ENCODE measurements at places on chromosomes 2 and 18.

- DNase-seq: no peak
These were observed 3.5 kb downstream of the MAP3K20 start for GRCh38 chr2:173079141-173079540.

- DNase-seq: peak; percentile 49
These were observed 217.2 kb downstream of the TNS1 start for GRCh38 chr2:217785544-217786045.

GRCh38 chr2:137881711-137882110 is 82.6 kb upstream of the HNMT start:
- DNase-seq: no peak

DNA sequence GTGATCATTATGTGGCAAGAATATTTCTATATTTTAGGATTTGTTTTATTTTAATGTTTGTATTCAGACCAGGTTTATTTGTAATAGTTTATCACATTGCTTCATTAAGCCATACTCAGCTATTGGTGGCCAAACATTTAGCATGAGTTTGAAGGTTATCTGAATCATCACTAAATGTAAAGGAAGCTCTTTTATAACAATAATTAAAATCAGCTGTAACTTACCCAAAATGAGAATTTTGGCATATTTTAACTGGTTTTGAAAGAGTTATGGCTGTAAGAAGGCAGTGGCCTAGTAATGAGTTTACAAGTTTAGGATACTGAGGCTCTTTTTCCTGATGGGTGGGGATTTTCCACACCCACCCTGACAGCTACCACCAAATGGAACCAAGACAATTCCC is 177.8 kb downstream of the EN1 start:
- no peak for DNase-seq

- DNase-seq: no peak
These were observed 13.2 kb downstream of the SLC66A3 start for GRCh38 chr2:11168488-11168887.

DNA sequence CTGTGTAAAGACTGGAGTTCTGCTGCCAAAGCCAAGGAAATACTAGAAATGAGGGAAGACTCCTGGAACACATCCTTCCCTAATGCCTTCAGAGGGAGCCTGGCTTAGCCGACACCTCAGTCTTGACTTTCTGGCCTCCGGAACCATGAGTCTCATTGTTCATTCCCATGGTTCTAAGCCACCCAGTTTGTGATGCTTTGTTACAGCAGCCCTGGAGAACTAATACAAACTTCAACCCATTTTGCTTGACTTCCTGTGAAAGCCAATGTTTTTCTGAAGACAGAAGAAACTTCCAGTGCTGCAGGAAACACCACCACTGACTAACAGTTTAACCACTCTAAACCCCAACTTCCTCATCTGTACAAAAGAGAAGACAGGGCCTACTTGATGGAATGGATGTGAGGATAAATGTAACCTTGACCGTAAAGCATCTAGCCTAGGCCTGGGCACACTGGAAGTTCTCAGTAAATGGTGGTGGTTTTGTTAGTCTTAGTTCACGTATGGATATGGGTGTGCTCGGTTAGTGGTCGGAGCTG is 85.9 kb upstream of the RFX8 start:
- DNase-seq: peak; percentile 78

GRCh38 chr2:216572582-216573578 is 60.3 kb upstream of the IGFBP2 start:
- DNase-seq: no peak

- peak; percentile 41 for DNase-seq
These were observed 67.2 kb downstream of the MBP start for GRCh38 chr18:77065221-77065981.

- DNase-seq: no peak
These were observed 54.9 kb upstream of the RBM44 start for GRCh38 chr2:237743561-237744269.

GRCh38 chr2:9644021-9644420 is 13.2 kb upstream of the YWHAQ start:
- DNase-seq: no peak

DNA sequence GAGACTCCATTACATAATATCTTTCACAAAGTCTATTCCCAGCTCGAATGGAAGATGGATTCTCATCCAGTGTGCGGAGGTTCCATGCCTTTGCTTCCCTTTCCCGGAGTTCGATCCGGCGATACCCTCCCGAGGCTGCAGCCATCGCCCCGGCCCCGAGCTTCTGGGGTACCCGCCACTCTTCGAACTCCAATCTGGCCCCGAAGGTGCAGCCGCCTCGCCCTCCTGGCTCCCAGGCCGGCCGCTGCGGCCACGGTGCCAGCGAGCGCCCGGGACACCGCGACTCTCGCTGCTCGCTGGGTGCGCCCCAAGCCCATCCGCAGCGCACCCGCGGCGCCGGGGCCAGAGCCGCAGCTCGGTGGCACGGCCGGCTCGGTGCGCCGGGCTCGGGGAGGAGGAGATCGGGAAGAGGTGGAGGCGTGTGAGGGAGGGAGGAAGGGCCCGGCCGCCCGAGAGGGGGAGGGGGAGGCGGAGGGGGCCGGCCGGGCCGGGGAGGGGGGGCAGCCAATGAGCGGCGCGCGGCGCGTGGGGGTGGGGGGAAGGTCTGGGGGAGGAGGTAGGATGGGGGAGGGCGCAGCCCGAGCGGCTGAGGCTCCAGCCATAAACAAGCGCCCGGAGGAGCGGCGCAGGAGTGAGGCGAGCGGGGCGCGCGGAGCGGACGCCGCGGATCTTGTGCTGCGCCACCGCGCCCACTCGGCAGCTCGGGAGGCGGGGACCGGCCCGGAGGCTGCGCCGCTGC is at the start of gene CRIM1:
TSS of gene CRIM1 (plus strand) at position 628 of the 739 bp plus-strand sequence. CDS start 515 bp downstream, outside the sequence.
- DNase-seq: no peak

DNA sequence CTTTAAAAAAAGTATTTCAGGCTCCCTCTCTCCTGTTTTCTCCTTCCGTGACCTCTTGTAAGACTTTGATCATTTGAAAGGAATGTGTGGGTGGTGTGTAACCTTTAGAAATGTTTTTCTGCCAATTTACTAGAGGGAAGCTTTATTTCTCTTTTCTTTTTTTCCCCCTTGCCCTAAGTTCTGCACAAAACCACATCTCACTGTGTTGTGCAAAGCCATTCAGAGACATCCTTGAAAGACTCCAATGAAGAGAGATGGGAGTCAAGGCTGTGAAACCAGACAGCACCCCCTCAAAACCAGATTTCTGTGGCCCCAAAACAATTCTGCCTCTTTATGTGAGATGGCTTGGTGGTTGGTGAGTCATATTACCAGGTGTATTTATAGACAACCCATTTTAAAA is 184.6 kb upstream of the ERBB4 start:
- DNase-seq: no peak

DNA sequence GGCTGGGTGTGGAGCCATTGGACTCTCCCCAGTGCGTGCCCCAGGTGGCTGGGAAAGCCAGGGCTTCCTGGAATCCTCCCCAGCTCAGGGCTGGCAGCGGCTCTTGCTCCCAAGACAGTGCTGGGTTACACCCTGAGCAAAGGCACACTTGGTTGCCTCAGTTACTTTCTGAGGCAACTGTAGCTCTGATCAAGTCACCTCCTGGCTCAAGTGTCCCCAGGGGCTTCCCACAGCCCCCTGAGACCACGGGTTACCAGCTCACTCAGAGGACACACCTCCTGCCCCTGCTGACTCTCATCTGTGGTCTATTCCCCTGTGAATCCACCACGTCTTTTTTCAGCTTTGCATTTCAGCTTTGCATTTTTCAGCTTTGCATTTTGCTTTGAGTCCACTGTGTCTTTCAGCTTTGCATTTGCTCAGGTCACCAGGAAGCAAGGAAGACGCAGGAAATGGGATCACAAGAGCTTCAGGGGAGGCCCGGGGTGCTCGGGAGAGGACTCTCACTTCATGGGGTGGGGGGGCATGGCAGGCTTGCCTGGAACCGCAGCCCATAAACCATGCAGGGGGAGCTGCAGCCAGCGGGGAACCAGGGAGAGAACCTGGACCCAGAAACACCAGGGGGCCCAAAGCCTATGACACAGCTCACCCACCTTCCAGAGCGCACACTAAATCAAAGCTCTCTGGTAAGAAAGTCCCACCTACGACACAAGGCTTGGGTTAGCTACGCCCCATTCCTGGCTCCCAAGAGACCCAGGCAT is 138.0 kb upstream of the ASB18 start:
- no peak for DNase-seq

GRCh38 chr2:40332191-40332826 is 119.6 kb downstream of the SLC8A1 start:
- no peak for DNase-seq

- no peak for DNase-seq
These were observed 1348.7 kb upstream of the NXPH2 start for GRCh38 chr2:140128909-140129308.

DNA sequence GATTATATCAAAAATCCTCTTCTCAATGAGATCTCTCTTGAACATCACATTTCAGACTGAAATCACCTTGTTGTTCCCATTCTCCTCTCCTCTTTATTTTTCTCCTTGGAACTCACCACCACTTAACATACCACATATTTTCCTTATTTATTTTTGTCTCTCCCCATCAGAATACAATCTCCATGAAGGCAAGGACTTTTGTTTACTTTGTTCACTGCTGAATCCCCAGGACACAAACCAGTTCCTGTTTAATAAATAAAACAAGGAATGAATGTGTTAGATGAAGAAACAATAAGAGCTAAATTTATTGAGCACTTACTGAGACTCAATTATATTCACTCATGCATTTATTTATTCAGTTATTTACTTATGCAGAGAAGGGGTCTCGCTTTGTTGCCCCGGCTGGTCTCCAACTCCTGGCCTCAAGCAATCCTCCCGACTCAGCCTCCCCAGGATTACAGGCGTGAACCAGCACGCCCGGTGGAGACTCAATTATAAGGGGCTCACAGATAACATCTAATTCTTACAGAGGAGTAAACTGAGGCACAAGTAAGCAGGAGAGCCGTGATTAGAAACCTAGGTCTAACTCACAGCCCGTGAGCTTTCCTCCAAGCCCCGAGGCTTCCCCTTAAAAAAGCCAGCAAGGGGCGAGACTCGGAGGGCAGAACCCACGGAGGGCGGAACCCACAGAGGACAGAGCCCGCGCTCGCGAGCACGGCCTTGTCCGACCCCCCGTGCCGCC is 616 bp upstream of the TAF1B start:
- no peak for DNase-seq

- no peak for DNase-seq
These were observed 48.0 kb downstream of the CDC42EP3 start for GRCh38 chr2:37623406-37623805.

DNA sequence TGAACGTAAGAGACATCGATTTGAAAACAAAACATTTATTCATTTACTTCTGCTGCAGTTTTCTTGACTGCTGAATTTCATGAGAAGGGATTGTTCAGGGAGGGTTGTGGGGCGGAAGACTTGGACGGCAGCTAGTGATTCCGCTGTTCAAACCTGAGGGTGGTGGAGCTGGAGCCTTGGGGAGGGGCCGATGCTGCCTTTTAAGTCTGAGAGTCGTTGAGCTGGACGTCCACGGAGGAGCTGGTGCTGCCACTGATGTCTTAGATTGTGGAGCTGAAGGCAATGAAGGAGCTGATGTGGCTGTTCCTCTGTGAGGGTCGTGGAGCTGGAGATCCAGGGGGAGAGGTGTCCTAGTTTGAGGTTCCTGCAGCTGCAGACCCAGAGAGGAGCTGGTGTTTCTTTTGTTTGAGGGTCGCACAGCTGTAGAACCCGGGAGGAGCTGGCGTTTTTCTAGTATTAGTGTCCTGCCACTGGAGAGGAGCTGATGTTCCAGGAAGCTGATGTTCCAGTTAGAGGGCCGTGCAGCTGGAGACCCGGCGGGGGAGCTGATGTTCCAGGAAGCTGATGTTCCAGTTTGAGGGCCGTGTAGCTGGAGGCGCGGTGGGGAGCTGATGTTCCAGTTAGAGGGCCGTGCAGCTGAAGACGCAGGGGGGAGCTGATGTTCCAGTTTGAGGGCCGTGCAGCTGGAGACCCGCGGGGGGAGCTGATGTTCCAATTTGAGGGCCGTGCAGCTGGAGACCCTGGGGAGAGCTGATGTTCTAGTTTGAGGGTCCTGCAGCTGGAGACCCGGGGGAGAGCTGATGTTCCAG is 150.9 kb downstream of the RTP5 start:
- DNase-seq: no peak

DNA sequence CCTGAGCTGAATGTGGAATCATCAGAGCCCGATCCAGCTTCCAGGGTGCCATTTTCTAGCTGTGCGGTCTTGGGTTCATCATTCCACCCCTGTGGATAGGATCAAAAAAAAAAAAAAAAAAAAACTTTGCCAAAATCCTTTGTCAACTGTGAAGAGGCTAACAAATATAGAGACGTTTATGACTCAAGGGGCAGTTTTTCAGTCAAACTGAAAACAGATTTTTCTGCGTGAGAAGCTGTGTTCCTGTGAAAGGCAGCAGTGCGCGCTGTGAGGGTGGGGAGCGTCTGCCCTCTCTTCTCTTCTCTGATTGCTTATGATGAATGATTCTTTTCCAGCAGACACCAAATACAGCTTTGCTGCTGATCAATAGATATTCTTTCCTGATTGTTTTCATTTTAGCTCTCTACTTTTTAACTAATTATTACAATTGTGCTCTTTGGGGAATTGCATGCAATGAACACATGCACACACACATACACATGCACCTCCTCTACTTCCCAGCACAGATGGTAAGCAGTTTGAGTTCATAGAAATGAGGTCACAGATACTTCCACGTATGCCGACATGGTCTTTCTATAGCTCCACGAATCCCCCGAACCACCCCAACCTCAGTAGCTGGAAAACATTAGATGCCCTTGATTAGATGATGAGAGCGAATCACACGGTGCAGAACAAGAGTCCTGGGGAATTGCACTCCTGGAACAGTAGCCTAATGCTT is 175.4 kb downstream of the NRP2 start:
- no peak for DNase-seq

GRCh38 chr2:11812466-11813248 is 66.2 kb downstream of the LPIN1 start:
- no peak for DNase-seq

DNA sequence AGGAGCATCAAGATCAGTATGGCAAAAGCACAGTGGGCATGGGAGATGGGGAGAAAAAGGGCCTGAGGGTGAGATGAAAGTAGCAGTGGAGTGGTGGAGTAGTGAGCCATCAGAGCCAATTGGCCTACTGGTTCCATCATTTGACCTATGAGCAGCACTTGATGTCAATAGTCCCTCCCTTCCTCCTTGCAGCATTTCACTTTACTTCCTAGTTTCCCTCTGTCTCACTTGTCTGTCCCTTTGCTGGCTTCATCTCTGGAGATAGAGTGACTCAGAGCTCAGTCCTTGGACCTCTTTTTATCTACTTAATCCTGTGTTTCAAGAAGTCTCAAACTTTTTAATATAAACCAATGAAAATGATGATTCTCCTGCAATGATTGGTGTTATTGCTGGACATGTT is 32.1 kb downstream of the FBXO48 start:
- no peak for DNase-seq

DNA sequence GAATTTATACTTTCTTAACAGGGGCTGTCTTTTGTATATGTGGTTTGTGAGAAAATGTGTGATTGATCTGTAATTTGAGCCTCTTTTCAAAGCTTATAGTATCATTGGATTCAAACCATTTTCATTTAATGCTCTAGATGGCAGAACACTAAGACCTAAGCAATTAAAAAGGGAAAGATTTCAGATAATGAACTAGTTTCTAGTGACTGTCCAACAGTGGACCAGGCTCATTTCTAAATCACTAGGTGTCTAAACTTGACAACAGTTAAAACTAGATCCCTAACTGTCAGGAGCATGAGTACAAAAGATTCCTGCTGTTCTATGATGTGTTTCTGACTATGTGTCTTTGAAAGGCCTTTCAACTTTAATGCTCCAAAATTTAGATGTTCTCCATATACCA is 54.6 kb downstream of the ANKRD44 start:
- DNase-seq: no peak

- DNase-seq: no peak
These were observed 326.2 kb upstream of the FAM98A start for GRCh38 chr2:33925311-33925710.
